ENCODE measurements at places on chromosomes 2 and 18.

GRCh38 chr2:57937456-57937855 is 109.2 kb upstream of the VRK2 start:
- DNase-seq = no peak

DNA sequence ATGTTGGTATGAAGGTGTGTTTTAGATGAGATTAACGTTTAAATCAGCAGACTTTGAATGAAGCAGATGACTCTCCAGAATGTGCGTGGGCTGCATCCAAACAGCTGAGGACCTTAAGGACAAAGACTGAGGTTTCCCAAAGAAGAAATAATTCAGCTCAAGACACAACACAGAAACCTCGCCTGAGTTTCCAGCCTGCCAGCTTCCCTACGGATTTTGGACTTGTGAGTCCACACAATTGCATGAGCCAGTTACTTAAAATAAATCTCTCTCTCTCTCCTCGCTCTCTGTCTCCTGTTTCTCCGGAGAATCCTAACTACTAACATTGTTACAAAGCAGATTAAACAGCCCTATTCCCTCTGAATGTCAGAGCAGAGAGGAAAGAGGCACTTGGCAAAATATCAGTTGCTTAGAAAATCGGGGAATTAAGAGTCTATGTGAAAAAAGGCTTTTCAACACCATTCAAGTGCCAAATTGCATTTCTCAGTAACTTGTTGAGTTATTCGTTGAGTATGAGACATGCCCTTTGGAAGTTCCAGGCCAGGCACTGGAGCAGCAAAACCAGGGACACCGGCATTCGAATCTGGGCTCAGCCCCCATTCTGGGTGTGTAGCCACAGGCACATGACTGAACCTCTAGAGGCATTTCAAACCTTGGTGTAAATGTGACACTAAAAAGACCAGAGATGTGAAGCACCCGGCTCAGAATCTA is 174.6 kb upstream of the PID1 start:
- peak; percentile 62 for DNase-seq

DNA sequence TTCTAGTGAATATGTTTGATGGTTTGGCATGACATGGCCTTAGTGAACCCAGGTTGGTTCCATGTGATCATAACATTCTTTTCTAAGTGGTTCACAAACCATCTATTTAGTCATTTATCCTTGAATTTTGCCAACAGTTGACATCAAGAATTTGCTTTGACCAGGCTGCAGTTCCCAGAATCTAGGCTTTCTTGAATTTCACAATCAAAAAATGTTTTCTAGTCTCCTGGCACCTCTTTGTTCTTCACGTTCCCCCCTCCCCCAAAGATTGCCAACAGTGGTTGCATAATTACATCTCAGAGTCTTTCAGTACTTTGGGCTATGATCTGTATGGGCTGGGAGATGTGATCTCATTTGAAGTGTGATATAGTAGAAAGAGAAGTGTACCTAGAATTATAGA is 124.0 kb downstream of the GATA6 start:
- no peak for DNase-seq

- no peak for DNase-seq
These were observed 909 bp downstream of the TMEM87B start for GRCh38 chr2:112055730-112056625.

GRCh38 chr2:88919087-88919738 is 227.7 kb downstream of the RPIA start:
- peak; percentile 13 for DNase-seq

- no peak for DNase-seq
These were observed 88.1 kb downstream of the VSNL1 start for GRCh38 chr2:17628349-17629261.

DNA sequence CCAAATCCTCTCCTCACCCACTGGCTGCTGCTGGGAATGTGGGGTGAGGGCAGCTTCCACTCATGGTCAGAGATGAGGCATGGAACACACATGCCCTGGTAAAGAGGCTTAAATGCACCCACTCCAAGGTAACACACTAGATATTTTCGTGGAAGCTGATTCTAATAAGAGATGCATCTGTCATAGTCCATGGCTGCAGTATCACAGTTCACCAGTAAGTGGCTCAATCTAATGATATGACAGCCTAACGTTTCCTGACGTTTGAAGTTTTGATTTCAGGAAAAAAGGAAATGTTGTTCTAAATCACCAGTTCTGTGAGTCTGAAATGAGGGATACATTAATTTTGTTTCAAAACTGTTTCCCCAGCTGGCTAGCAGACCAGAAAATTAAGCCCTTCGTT is 38.2 kb downstream of the LCT start:
- no peak for DNase-seq

- no peak for DNase-seq
These were observed 71.3 kb upstream of the ACKR3 start for GRCh38 chr2:236498369-236498768.

DNA sequence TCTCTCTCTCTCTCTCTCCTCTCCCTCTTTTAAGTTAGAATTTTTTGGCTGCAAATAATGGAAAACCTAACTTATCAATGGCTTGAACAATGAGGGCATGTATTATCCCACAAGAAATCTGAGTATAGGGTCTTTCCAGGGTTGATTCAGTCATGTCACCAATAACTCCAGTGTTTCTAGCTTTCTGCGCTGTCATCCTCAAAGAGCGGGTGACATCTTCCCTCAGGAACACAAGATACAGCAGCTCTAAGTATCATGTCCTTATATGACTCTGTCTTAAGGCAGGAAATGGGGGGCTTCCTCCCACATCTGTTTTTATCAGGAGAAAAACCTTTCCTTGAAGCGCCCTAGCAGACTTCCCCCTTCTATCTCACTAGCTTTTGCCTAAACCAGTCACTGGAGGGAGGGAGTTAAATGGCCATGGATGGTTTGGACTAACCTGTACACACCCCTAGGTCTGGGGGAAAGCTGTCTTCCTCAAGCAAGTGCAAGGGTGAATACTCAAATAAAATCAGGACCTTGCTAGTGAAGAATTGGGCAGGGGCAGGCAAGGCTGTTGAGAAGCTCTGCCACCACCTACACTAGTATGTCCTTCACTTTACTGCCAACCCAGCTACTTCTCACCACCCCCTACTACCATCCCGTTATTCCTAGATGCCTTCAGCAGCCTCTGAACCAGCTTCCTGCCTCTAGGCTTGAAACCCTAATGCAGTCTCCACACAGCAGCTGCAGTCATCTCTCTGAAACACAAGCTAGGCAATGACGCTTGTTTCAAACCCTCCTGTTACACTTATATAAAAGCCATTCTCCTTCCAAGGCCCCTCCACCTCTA is 7.5 kb upstream of the TUBA4A start:
- no peak for DNase-seq

DNA sequence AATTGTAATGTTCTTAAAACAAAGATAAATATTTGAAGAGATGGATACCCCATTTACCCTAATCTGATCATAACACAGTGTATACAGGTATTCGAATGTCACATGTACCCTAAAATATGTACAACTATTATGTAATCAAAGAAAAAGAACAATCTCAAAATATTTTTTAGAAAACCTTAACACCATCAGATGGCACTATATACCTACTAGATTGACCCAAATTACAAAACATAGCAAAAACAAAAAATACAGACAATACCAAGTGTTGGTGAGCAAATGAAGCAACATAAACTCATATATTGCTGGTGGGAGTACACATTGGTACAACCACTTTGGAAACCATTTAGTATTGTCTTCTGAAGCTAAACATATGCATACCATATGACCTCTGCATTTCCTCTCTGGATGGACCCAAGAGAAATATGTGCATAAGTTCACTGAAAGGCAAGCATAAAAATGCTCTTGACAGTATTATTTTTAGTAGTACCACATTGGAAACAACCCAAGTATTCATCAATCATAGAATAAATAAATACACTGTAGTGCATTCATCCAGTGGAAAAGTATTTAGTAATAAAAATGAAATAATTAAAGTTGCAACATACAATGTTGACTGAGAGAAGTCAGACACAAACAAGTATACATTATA is 55.8 kb downstream of the GDF7 start:
- no peak for DNase-seq

- DNase-seq = no peak
These were observed 182.0 kb downstream of the UXS1 start for GRCh38 chr2:106012001-106012590.

GRCh38 chr2:180577567-180577966 is 402.8 kb upstream of the UBE2E3 start:
- DNase-seq = no peak

- DNase-seq = no peak
These were observed 1.4 kb upstream of the FAM168B start for GRCh38 chr2:131094463-131095281.

DNA sequence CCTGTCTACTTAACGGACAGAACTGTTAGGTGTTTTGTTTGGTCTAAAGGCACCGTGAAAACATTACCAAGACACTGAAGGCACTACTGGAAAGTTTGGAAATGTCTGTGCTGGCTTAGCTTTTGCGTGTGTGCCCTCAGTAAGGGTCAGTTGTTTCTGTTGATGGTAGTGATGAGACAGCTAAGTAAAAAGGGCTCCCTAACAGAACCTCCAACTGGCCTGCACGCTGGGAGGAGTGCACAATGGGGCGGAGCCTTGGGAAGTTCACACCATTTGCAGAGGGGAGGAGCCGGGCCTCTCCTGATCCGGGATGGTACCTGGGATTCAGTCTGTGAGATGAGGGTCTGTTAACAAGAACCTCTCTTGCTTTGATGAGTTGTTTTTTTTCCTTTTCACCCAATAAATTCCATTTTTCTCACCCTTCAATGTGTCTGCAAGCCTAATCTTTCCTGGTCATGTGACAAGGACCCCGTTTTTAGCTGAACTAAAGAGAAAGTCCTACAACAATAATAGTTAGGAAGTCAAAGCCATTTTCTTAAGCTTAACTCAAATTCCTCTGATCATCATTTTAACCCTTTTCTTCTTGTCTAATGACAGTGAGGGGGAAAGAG is 368.7 kb downstream of the PARD3B start:
- DNase-seq = no peak

- no peak for DNase-seq
These were observed 3.9 kb downstream of the CTLA4 start for GRCh38 chr2:203871371-203871983.

GRCh38 chr2:113064898-113065297 is 2.9 kb upstream of the IL1F10 start:
- DNase-seq = no peak

DNA sequence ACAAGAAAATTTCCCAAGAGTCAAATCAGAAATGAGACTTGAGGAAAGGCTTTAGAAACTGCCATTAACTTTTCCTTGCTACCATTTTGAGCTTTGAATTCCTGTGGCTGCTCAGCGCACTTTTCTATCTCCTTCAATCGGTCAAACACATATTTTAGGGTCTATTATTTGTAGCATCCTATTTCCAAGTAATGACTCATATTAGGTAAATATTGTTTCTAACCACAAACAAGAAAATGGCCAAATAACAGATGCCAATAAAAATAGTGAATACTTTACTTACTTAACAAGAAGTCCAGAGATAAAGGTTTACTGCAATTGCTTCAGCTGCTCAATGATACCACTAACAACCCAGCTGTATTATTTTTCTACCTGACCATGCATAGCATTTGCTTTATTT is 29.7 kb upstream of the CCDC178 start:
- DNase-seq = peak; percentile 39

- no peak for DNase-seq
These were observed 26.9 kb upstream of the KCNG2 start for GRCh38 chr18:79770826-79771225.

DNA sequence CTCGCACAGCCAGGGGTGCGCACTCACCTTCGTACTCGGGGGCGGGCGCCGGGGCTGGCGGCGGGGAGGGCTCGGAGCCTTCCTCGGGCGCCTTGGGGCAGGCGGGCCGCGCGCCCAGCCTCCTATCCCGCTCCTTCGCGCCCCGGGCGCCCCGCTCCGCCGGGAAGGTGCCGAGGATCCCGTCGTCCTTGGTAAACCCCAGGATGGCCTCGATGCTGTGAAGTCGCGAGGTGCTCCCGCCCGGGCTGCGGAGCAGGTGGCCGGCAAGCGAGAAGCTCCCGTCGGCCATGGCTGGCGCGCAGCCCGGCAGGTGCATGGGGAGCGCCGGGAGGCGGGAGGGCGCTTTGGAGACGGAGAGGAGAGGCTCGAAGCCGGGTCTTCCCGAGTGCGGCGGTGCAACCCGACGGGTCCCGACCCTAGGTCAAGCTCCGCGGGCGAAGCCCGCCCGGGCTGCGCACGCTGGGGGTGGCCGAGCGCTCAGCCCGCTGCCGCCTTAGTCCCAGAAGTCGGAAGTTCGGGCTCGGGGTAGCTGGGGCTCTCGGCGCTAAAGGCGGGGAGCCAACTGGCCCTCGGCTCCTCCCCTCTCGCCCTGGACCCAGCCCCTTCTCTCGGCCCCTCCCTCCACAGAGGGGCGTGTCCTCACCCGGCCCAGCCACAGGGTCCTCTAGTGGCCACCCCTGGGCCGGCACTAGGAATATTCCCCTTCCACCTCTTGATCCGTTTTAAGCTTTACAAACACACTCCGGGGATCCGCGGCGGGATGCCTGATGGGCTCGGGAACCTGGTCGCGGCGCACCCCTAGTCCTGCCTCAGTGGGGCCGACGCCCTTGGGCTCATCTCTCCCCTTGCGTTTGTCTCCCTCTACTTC is at the start of gene RAX:
TSS of gene RAX (minus strand) at position 564 of the 868 bp plus-strand sequence. CDS start at position 316, 248 bp downstream.
- DNase-seq = no peak

GRCh38 chr2:190511104-190511503 is 23.4 kb downstream of the NEMP2 start:
- no peak for DNase-seq

GRCh38 chr2:54638103-54638502 is 85.4 kb upstream of the EML6 start:
- no peak for DNase-seq

GRCh38 chr2:237351046-237351445 is 62.9 kb downstream of the COL6A3 start:
- DNase-seq = no peak

Measured in smooth muscle cell of the brain vasculature (primary cell).